Fibroblast of skin of scalp (primary cell): ENCODE measurements at places on chromosomes 5 and 9.
A peak's percentile ranks its signal among the peaks of the same experiment; 100 is the strongest.

- DNase-seq = peak; percentile 60
Measured at GRCh38 chr9:137446851-137447471, 5.8 kb upstream of the ENTPD8 start.

- no peak for DNase-seq
Measured at GRCh38 chr5:32022638-32023037, 151.5 kb downstream of the GOLPH3 start.

GRCh38 chr5:147439254-147439653 is 70.6 kb downstream of the DPYSL3 start:
- peak; percentile 65 for DNase-seq

GRCh38 chr5:122390154-122390553 is 78.1 kb downstream of the SNCAIP start:
- DNase-seq = no peak

DNA sequence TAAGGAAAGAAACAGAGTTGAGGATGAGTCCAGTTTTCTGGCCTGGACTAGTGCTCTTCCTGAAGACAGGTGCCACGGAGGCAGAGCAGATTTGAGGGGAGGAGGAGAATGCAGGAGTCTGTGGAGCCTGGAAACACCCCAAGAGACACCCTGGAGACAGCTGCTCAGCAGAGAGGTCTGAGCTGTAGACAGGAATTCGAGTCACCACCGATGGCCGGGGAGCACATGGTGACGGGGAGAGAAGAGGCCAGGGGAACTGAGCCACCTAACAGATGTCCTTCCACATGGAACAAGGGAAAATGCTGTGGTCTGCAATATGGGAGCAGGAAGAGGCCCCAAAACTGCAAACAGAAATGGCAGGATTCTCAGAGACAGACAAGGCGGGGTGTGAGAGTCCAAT is 22.9 kb downstream of the CPLX2 start:
- no peak for DNase-seq

DNA sequence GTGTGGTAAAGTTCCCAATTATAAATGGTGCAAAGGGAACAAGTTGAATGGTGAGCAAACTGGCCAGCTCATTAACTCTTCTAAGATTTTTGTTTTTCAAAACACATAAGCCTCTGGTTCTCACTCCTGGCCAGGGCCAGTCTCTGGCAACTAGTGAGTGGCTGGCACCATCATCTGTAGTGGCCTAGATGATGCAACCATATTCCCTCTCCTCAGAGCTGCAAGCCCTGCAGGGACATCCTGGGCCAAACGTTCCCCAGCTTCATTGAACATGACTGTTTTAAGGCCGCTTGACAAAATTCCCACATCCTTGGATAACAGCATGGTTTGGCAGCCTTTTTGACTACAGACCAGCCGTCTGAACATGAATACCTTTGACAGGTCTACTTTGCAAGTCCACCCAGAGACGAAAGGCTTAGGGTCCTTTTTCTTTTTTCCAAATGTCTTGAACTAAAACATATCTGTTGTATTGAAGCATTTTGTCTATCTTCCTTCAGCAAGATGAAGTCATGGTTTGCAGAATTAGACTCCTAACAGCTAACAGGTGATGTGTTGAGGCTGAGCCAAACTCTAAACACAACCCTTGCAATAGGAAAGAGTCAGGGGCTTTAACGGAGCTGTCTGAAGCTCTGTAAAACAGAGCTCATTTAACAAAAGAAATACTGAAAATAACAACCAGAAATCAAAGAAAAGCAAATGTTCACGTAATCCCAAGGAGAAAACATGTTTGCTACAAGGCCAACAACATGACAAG is 23.8 kb downstream of the MACROH2A1 start:
- no peak for DNase-seq

GRCh38 chr5:92635001-92635461 is 946.0 kb downstream of the NR2F1-AS1 start:
- no peak for DNase-seq

DNA sequence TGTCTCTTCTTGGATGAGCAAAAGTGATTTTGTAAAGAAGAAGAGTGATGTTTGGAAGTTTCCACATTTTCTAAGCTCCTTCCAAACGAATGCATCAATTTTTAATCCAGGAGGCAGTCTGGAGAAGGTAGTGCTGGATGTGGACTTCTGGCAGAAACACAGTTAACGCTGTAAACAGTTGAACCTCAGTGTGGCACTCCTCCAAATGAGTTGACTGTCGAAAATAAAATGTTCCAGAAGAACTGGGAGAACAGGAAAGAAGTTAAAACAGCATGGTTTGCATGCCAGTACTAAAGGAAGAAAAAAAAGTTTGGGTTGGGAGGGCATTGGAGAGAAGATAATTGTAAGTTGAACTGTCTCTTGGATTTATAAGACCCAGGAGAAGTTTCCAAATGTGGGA is 6.5 kb downstream of the ZNF462 start:
- DNase-seq = no peak

GRCh38 chr9:88653406-88653805 is 118.4 kb downstream of the NXNL2 start:
- DNase-seq = no peak

- DNase-seq = peak; percentile 34
Measured at GRCh38 chr9:33439731-33440130, 7.7 kb downstream of the AQP3 start.

DNA sequence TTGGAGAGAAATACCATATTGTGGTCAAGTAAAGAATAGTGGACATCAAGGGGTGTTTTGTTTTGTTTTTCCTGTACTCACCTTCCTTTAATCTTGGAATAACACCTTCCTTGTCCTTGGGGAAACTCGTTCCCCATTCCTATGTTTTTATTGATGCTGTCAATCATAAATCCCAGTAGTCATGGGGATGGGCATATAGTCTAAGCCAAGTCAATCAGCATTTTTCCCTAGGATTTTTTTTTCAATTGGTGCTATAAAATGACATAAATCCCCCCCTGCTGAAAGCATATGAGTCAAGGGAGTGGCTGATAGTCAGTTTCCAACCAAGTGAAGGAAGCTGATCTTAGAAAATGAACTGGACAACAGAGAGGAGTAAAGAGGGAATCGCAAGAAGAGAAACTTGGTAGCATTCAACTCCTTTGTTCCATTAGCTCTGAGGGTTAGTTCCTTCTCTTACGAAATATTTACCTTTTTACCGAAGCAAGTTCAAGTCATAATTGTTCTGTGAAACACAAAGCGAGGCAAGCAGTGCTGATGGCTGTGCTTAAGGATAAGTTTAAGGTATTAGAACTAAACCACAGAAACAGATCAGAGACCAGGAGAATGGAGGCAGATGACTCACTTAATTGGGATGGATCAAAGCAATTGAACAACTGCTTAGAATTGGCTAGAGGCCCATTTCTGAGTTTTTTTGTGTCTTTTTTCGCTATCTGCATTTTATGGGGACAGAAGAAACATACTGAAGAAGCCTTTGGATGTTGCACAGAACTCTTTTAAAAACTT is 218.6 kb downstream of the SEMA6A start:
- DNase-seq = no peak
